ENCODE measurements at places on chromosomes 7 and 10.

- no peak for DNase-seq
Observed at GRCh38 chr7:100430493-100431285, 1.1 kb downstream of the MEPCE start.

- DNase-seq: no peak
Observed at GRCh38 chr10:103576076-103576471, 82.6 kb downstream of the NEURL1 start.

DNA sequence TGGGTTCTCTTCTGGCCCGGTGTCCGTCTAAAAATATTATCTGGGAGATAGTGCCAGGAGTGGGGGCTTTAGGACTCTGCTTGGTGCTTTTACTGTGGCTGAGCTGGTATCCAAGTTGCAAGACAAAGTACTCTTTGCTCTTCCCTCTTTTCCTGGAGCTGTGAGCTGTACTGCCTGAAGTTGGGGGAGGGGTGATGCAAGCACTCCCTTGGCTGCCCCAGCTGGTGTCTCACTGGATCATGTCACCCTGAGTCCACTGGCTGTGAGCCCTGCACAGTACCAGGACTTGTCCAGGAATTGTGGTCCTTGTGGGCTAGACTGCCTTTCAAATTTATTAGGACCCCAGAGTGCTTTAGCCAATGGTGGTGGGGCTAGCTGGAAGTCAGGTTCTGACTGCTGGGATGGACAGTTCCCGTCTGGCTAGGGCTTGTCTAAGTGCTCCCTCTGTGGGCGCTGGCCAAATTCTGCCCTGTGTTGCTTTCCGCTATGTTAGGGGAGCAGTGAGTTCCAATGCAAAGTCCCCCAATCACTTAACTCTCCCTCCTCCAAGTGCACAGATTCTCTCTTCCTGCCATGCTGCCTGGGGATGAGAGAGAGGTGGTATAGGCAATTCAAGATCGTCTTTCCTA lies 13.1 kb downstream of the CC2D2B start:
- DNase-seq: no peak

DNA sequence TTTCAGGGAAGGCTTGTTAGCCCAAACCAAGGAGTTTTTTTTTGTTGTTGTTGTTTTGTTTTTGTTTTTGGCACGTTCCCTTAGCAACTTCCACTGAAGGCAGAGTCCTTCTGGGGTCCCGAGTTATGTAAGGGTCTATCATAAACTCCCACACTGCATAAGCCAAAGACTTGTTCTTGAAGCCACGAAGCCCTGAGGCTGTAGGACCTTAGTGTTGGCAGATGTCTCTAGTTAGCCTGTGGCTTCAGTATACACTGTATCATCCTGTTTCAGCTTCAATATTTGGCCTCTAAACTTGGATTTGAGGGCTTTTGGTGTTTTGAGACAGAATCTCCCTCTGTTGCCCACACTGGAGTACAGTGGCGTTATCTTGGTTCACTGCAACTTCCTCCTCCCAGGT lies 13.6 kb downstream of the KPNA7 start:
- no peak for DNase-seq

DNA sequence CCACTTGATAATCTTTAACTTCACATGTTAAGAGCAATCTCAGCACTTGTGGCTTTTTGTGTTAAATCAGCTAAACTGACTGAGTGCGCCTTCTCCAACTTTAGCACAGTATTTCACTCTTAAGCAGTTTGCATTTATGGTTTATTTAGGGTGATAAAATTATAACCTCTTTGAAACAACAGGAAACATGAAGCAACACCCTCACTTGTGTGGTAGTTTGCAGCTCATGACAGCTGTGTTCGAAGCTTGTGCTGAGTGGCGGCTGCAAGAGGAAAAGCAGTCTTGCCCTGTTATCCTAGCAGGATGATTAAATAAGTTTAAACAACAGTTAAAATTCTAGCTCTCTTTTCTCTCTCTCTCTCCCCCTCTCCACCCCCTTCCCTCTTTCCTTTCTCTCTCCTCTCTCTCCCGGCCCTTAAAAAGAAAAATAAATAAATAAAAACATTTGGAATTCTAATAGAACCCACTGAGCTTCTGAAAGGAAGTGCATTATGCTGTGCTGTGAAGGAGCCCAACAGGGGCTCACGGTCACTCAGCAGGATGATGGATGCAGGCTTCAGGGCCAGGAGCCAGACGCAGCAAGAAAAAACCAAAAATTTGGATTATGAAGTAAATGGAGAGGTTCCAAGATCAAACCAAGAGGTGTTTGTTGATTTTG lies 25.2 kb downstream of the OGDH start:
- DNase-seq: no peak

DNA sequence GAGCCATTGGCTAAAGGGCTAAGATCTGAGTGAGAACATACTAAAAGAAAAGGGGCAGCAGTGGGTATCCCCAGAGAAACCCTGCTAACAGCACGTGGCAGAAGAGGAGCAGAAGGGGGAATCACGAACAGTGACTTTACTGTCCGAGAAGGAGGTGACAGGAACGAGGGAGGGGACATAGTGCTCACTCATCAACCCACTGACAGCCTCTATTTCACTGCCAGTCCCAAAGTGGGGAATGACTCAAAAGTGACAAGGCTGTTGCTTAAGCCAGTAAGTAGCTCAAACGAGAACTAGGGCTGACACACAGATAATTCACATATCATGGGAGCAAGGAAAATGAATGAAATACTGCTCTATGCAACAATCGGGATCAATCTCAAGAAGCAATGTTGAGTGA lies 92.7 kb downstream of the RSU1 start:
- no peak for DNase-seq

DNA sequence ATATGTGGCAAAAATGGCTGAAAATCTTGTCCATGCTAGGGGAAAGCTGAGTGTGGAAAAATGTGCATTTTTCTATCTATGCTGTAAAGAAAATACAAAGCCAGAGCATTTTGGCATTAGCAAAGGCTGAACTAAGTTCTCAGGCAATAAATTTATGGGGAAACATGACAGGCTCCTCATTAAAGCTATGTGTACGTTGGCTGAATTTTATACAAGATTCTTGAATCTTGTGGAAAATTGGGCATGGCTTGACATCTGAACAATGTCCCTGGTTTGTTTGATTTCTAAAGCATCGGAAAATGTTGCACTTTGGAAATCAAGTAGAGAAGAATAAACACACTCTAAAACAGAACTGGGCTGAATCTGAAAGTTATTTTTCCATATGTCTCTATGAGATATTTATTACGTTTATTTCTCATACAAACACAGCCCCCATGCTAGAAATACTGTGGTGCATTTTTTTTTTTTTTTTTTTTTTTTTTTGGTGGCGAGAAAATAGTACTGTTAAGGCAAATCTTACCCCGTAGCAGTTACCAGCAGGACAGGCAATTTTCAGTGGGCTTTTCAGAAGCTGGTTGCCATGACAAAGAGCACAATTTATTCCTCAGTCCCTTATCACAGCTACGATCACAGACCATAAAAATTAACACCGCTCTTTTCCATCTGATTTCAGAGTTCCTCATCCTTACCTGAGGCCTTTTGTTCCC lies 16.9 kb downstream of the CPA1 start:
- DNase-seq: no peak

- no peak for DNase-seq
Observed at GRCh38 chr7:130622866-130623265, 45.7 kb downstream of the COPG2 start.

DNA sequence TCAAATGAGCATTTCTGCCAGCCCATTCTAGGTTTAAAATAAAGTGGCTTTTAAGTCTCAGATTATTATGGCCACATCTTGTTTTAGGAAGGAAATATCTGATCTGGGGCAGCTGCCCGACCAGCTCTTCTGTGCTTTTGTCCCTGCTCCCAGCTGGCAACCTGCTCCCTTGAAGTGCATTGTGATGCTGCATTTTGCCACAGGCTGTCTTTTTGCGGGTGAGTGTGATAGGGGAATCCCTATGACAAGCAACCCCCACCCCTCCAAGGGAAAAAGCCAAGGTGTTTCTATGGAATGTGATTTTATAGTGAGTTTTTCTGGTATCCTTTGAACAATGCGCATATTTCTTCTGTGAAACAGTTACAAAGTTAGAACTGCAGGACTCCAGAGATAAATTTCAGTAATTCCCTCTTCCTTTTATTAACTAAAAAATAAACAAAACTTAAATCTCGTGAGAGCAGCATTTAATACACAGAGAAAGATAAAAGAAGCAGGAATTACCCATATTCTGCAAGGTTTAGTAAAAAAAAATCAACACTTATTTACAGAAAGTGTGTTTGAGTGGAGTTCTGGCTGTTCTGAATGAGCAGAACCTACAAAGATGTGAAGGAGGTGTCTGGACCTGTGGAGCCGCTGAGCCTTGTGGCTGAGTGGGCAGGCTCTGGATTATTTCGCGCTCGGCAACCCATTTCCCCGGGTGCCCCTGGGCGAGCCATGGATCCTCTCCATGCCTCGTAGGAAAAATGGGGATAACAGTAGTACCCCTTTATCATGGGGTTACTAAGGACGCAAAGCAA lies 10.1 kb upstream of the HPS1 start:
- no peak for DNase-seq

GRCh38 chr10:132489704-132490534 lies 47.7 kb upstream of the INPP5A start:
- DNase-seq: no peak

- DNase-seq: no peak
Observed at GRCh38 chr10:95314192-95314918, 23.6 kb upstream of the PDLIM1 start.

DNA sequence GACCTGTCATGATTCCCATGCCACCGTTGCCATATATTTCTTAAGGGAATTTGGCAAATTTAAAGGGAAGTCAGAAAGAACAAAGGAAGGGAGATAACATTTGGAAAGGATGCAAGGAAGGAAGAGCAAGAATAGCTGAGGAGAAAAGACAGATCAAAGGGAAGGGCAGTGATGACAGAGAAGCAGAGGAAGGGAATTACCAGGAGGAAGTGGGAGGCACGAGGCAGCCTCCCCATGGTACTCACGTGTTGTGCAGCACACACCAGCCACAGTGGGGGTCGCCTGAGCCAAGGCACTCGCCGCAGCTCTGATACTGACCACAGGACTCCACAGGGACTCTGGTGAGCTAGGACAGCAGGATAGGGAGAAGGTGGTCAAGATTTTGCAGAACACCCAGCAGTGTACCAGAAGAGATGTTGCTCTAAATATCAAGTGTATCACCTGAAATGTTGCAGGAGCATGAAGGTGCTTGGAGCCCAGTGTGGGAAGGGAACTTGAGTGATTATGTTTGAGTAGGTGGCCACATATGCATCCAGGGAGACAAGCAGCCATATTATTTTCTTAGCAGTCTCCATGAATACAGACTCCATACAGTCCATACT lies 335.3 kb downstream of the PLXNA4 start:
- DNase-seq: no peak

GRCh38 chr7:15068324-15068723 lies 165.8 kb upstream of the DGKB start:
- DNase-seq: no peak

DNA sequence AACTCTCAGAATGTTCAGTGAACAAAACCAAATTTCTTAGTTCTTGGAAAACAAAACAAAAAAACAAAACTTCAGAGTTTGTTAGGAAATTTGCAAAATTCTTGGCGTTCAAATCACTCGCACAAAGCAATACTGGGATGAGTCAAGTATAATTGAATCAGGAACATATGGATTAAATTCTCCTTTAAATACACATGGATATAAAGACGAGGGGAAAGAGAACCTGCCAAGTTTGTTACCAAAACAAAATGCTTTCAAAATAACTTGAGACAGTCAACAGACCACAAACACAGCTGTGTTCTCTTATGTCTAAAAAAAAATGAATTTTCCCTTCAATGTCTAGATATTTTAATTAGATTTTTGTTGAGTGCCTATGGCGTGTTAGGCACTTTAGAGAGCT lies 93.5 kb upstream of the MPP7 start:
- no peak for DNase-seq

DNA sequence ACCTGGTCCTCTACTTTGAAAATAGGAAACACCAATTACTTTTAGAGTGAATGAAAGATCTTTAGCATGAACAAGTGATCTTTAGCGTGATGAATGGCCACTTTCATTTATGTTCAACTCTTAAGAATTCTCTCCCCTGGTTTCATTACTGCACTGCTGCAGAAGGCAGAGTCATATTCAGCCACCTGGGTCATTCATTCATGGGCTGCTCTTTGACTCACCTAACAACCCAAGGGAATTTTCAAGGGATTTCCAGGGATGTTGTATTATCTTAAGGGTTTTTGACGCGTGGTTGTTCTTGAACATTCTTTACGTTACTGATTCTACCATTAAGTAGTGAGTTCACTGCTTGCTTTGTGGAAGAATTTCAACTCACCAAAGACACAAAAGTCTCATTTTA lies 87.3 kb upstream of the STK17A start:
- no peak for DNase-seq

All from NCI-H1417 treated with DMSO at 0.1 percent for 48 hours (cell line).